ENCODE measurements at places on chromosomes 6 and 20.

GRCh38 chr6:52577778-52578463 is 1.1 kb upstream of the TRAM2 start:
- no peak for DNase-seq

- no peak for DNase-seq
These were observed 74.7 kb downstream of the SOBP start for GRCh38 chr6:107564589-107564951.

DNA sequence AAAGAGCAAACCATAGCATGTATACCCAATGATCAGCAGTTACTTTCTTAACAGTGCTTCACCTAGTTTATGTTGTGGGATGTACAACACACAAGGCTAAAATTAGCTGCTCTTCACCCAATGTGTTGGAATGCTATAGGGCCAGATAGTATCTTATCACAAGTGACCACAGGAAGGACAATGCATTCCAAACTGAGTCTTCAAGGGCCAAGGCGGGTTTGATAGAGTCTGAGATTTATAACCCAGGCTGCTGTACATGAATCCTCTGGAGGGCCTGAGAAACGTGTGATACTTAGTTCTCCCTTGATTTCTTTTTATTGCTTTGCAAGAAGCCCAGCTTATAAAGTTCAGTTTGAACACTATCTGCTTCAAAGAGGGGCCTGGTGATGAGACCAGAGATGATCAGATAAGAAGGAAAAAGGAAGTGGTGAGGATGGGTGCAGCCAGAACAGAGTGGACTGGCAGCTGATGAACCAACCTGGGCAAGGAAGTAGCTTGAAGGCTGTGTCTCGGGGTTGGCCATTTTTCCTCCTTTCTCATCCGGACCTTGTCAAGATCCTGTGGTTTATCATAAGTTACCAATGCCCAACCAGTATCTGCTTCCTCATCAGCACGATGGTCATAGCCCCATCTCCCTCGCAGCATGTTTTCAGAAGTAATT is 62.2 kb upstream of the BMP2 start:
- DNase-seq, result no peak

DNA sequence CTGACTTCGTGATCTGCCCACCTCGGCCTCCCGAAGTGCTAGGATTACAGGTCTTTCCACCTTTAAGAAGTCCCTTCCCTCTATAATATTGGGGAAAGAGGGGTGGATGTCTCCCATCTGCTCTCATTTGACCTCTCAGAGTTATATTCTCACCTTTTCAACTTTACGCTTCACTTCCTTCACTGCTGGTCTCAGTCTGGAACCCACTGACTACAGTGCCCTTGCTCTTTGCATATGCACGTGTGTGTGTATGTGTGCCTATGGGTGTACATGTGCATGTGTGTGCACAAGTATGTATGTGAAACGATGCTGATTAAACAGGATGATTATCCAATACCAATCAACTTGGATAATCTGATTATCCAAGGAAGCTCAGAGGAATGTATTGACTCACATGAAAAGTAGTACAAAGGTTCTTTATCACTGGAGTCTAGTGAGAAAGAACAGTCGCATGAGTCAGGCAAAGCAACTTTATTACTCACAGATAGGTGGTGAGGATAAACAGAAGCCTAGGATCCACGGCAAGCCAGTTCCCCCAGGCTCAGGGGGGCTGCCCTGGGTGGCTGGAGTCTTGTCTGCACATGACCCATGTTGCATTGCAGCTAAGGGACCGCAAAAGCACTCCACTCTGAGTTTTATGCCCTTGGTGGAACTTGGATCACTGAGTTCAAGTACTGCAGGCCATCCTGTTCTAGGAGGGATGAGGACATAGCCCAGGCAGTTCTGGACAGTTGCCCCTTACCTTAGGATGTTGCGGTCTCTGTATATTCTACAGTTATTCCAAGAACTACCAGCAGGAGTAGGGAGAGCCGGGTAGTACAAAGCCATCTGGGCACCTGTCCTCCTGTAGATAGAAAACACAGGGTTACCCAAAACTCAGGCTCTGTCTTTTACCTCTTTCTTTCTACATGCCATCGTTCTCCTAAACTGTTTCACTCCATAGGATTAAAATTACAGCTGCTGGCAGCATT is 50.9 kb downstream of the SNRNP48 start:
- DNase-seq, result no peak

DNA sequence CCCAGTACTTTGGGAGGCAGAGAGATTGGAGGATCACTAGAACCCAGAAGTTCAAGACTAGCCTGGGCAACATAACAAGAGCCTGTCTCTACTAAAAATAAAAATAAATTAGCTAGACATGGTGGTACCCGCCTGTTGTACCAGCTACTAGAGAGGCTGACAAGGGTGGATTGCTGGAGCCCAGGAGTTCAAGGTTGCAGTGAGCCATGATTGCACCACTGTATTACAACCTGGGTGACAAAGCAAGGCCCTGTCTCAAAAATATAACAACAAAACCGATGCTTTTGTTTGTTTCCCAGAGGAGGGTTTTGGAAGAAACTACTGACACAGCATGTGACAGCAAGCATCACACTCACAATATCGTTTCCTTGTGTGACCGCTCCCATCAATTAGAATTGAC is 119.6 kb downstream of the TSHZ2 start:
- DNase-seq, result no peak

GRCh38 chr20:17626217-17627007 is 55.6 kb downstream of the RRBP1 start:
- no peak for DNase-seq

GRCh38 chr20:51417250-51418136 is 125.0 kb downstream of the NFATC2 start:
- DNase-seq, result no peak

- no peak for DNase-seq
These were observed 318.0 kb downstream of the GRIK2 start for GRCh38 chr6:101711518-101711917.

GRCh38 chr6:141033101-141033500 is 1099.6 kb upstream of the GJE1 start:
- no peak for DNase-seq

DNA sequence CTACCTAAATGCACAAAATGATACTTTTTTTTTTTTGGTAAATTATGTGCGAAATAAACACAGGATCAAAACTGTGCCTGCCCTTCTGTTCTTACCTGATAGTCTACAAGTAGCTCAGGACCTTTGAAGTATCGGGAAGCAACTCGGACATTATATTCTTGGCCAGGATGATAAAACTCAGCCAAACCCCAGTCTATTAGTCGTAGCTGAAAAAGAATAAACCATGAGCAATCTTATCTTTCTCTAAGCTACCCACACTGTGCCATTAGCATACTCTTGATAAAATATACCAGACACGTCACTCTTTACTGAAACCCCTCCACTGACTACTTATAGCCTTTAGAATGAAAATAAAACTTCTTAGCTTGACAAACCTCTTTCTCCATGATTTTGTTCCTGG is 29.8 kb upstream of the TBC1D20 start:
- DNase-seq, result no peak

DNA sequence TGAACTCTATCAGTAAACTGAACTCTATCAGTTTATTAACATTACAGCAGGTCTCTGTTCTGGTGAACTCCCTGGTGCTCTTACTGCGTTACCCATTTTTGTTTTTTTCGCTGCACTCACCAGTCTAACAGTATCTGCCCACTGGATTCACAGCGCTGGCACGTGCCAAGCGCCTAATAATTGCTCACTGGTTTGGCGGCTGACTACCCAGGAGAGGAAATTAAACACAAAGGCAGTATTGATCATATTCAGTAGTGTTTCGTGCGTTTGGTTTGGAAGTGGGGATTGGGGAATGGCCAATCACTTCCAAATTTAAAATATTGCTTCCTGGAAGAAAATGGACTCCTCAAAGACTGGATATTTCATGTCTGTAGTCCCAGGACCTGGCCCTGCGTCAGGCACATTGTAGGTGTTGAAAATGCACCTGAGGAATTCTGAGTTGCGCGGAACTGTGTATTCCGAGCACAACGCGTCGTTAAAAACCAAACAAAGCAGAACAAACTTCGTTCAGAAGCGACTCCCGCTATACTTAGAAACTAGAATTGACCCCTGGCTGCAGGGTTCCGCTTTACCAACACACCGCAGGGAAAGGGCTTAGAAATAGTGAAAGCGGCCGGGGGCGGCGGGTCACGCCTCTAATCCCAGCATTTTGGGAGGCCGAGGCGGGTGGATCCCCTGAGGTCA is 1.1 kb upstream of the RPS12 start:
- DNase-seq, result peak; percentile 29

DNA sequence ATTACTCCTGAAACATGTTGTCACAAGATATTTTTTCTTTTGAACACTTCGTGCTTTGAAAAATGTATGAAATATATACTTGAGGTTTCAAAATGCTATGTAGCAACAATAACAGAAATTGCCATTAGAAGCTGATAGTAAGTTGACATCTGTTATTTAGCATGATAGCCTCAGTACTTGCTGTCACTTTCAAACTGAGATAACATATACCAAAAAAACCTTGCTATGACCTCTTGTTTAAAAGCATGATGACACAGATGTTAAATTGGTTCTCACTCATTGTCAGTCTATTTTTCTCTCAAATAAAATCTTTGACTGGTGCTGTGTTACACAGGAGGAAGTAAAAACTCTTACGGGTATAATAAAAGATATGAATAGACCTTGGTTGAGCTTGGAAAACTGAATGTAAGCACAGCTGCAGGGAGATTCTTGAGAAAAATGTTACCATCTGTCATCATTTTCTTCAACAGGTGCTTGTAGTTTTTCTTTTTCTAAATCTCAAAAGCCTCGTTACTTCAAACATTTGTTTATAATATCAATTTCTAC is 18.6 kb downstream of the MOXD1 start:
- no peak for DNase-seq

DNA sequence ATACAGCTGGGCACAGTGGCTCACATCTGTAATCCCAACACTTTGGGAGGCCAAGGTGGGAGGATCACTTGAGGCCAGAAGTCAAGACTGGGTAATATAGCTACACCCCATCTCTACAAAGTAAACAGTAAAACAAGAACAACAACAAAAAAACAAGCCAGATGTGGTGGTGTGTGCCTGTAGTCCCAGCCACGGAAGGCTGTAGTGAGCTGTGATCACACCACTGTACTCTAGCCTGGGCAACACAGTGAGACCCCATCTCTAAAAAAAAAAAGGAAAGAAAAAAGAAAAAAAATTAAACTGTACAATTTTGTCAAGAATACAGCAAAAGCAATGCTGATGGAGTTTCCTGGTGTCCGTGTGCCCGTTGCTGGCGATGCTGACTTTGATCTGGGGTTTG is 47.2 kb upstream of the SLCO4A1 start:
- no peak for DNase-seq

GRCh38 chr6:105331927-105332326 is 71.0 kb downstream of the PREP start:
- DNase-seq, result no peak

DNA sequence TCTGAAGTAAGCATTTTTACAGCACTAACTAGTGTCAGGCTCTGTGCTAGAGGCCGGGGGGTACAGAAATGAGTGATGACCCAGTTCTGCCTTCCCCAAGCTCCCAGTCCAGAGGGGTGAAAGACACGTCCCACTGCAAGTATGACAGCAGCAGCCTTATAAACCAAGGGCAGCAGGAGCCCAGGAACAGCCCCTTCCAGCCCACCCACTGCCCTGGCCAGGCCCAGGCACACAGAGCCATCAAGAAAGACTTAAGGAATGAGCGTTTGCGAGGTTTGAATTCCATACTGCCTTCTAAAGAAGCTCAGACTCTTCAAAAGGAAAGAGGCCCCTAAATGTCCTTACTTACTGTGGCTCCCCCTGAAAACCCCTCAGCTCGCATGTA is 10.0 kb downstream of the TRERF1 start:
- DNase-seq, result no peak

DNA sequence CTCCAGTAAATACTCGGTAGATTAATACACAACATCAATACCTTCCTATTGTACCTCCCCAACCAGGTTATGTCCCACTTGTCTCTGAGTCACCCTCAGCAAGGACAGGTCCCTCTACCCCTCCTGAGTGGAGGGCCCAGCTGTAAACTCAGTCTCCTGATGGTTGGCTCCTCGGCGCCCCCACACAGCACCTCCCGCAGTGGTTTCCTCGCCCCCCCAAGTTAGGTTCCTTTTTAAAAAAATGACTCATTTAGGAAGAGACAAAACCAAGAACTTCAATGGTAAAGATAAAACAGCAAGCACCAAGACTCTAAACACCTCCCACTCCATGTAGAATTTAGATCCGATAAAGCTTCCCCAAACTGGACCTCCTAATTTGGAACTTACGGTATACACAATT is 83.5 kb downstream of the TRERF1 start:
- DNase-seq, result peak; percentile 30

DNA sequence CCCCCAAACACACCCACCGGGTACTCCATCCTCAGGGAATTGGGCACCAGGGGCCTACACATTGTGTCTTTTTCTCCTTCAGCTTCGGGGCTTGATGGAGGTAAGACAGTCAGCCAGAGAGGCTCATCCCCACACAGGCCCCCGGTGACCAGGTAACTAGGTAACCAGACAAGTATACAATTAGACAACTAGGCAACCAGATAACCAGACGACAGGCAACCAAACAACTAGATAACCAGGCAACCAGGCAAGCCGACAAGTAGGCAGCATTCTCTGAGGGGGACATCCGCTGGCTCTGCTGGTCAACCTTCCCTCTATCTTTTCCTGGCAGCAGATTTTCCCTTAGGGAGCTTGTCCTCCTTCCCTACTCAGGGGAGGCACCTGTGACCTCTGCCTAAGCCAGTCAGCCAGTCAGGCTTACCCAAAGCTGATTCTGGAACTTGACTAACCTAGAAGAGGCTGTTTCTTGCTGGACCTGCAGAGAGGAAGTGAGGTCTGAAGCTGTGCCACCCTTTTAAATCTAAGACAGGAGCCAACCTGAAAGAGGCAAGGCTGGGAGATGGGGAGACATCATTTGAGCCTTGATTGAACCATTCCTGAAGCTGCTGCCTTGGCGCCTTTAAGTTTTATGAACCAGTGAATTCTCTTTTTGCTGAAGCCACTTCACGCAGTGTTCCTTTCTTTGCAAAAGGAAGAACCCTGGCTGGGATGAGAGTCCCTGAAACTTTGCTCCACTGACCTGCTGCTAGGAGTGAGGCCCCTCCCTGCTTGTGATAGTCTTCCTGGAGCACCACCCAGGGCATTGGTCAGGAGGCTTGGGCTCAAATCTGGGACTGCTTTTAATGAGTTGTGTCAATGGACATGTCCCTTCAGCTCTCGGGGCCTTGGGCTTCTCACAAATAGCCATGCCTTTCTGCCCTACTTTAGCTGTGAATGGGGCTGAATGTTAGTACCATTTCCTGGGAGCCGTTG is 96.4 kb upstream of the RNF24 start:
- no peak for DNase-seq

All from naive thymus-derived CD8-positive, alpha-beta T cell (primary cell).